ENCODE measurements at places on chromosomes 5 and 9. TPM values are rescaled to one million over a fixed set of nuclear protein-coding genes. Genes with fewer than 3 reads are reported as not detected.

MYO10 gene
- polyA plus RNA-seq = 61.3 TPM

PCDHGA11 gene
- 5.2 TPM for polyA plus RNA-seq

ARHGAP26 gene
- polyA plus RNA-seq = 10.7 TPM

ADCY2 gene
- 6.3 TPM for polyA plus RNA-seq

RFESD gene
- 4.1 TPM for polyA plus RNA-seq

NKD2 gene
- polyA plus RNA-seq = 29.6 TPM

TEK gene
- polyA plus RNA-seq = 32.9 TPM

C5orf34 gene
- 5.9 TPM for polyA plus RNA-seq

TMC1 gene
- polyA plus RNA-seq = 0.53 TPM

IL9 gene
- polyA plus RNA-seq = not detected

Measured in renal cortex interstitium (tissue), 15 donors.